ENCODE measurements at places on chromosomes 13 and 19.

- DNase-seq: no peak
Observed at GRCh38 chr19:55441319-55441691, 1.8 kb downstream of the SHISA7 start.

- DNase-seq: no peak
Observed at GRCh38 chr13:19767966-19768365, 14.8 kb downstream of the PSPC1 start.

GRCh38 chr13:31421756-31422155 is 222.0 kb downstream of the B3GLCT start:
- no peak for DNase-seq

- peak; percentile 40 for DNase-seq
Observed at GRCh38 chr13:94712812-94713560, 641 bp upstream of the SOX21 start.

DNA sequence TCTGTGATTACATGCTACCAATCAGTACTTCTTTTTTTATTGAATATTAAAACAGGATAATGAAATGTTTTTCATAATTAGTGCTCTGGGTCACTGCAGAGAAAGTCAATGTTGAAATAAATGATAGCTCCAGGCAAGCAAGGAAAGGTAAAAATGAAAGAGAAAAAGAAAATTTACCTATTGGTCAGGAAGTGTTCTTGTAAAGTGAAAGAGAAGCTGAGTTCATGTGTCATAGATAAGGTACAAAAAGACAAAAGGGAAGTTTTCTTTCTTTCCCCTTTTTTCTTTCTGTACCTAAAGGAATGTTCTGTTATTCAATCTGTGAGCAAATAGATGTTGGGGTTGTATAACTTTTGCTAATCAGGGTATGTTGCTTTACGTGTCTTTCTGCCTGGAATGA is 197.0 kb downstream of the PCDH9 start:
- DNase-seq: no peak

DNA sequence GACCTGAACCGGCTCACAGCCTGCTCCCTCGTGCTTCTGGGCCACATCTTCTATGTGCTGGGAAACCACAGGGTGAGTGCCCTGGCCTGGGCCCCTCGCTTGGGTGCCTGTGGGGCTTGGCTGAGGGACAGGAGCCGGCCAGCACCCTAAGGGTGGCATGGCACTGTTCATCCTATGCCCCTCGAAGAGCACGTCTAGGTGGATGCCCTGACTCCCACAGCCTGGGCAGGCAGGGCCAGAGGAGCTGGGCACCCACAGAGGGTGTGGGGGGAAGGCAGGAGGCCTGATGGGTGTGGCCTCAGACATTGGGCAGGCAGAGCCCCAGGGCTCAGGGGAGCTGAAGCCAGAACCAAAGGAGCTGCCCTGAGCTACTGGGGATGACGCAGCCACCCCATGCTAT is 28.7 kb downstream of the MAU2 start:
- no peak for DNase-seq

DNA sequence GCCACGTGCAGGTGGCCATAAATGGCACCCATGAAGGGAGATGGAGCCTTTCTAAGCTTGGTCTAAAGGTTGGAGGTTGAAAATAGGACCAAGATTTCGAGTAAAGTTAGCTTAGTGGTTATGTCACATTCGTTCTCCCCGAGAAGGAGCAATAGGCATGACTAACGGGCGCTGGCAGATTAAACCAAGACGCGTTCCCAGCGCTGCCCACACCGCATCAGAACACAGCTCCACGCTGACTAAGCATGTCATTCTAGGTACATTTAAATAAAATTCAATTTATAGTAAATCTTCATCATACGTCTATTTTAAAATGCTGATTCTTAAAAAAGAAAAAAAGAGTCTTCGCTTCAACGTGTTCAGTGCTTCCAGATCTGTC is 95.0 kb upstream of the IRS2 start:
- no peak for DNase-seq

DNA sequence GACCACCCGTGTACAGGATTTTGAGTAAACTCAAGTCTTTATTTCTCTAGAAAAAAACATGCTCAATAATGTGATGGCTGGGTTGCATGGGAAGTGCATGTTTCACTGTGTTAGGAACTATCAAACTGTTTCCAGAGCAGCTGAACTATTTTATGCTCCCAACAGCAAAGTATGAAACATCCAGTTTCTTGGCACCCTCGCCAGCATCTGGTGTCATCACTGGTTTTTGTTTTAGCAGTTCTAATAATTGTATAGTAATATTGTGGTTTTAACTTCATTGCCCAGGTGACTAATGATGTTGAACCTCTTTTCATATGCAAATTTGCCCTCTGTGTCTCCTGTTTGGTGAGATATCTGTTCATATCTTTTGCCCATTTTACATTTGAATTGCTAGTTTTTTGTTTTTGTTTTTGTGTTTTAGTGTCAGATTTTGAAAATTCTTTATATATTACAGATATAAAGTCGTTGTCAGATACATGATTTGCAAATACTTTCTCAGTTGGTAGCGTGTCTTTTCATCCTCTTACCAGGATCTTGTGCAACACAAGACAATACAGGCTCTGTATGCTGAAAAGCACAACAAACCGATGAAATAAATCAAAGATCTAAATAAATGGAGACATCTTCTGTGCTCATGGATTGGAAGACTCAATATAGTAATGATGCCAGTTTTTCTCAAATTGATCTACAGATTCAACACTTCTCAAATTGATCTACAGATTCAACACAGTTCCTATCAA is 87.8 kb downstream of the IPO5 start:
- no peak for DNase-seq

DNA sequence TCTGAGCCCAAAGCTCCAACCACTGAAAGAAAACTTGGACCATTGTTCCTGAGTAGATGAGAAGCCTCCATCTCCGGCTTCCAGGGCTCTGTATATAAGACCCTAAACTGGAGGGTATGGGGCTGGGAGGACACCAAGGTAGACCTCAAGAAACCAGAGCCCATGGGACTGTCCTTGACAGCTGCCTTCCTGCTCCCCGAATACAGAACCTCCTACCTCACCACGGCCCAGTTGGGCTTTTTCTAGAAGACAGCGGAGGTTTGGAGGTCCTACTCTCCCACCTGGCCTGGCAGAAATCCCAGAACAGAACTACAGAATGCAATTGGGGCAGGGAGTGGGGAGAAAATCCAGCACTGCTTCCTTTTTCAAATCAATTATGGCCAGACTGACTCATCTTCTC is 177.3 kb upstream of the ZNF507 start:
- no peak for DNase-seq

- DNase-seq: no peak
Observed at GRCh38 chr19:41930926-41931592, 2.8 kb upstream of the ERFL start.

DNA sequence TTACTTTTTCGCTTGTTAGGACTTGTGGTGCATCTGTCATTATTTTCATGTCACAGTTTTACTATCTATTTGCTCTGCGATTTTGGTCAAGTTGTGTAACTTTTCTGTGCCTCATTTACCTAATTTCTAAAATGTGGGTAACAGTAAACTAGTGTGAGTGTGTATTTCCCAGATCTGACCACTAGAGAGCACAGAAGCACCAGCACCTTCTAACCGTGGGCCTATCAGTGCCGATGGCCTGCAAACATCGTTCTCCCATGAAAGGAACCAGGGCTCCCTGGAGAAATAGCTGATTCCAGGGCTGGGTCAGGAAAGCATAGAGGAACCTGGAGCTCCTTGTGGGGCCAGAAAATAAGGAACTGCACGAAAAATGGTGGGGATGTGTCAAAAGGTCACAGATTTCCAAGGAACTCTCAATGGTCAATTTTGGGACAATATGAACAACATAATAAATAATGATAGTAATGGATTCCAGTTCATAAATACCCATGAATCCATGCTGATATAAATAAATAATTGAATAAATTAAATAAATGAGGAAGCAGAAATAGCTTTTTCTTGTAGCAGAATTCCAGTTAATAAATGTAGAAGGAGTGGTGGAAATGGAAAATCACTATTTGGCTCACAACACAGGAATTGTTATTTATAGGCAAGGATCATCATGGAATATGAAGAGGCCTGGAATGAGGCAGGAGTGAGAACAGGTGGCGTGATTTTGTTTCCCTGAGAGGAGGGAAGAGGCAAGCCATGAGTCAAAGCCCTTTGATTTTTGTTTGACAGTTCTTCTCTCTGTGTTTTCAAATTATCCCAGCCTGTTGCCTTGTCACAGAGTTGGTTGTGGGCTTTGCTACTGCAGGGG is 31.1 kb downstream of the CEACAM8 start:
- DNase-seq: peak; percentile 42

- no peak for DNase-seq
Observed at GRCh38 chr19:52741951-52742485, 7.2 kb upstream of the ZNF611 start.

DNA sequence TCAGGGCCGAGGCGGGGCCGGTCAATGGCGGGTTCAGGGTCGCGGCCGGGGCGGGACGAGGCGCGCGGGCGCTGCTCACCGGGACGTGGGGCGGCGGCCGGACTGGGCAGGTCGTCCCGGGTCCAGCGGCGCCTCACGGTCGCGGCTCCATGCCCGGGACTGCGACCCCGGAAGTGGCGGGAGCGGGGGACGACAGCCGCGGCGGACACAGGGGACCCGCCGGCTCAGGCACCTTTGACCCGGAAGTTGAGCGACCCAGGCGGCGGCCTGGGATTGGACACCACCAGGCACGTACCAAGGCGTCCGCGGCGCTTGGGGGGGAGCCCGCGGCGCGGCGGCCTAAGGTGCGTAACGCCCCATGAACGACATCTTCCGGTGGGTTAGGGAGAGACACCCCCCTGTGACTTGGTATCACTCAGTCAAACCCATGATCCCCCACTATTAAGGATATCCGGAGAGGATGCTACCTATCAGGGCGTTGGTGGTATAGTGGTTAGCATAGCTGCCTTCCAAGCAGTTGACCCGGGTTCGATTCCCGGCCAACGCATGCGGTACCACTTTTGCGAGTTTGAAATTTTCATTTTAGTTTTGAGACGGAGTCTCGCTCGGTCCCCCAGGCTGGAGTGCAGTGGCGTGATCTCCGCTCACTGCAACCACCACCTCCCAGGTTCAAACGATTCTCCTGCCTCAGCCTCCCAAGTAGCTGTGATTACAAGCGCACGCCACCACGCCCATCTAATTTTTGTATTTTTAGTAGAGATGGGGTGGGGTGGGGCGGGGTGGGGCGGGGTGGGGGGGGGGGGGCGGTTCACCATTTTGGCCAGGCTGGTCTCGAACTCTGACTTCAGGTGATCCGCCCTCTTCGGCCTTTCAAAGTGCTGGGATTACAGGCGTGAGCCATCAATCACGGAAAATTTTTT is at the start of gene DPP9:
TSS of gene DPP9 (minus strand) at position 248 of the 920 bp plus-strand sequence. CDS start 3,936 bp downstream, outside the sequence.
- DNase-seq: peak; percentile 98

DNA sequence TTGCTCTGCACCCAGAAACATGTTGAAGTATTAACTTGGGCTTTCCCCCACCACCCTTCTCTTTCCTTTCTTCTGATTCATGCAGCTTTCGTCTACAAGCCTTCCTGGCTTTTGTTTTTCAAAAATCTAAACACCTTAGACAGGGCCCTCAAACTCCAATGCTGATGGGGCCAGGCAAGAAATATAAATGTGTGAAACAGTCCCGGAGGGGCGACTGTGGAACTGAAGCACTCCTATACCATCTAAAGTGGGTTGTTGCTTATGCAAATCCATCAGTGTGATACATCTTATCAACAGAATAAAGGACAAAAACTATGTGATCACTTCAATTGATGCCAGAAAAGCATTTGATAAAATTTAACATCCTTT is 6.1 kb downstream of the FCGBP start:
- no peak for DNase-seq

DNA sequence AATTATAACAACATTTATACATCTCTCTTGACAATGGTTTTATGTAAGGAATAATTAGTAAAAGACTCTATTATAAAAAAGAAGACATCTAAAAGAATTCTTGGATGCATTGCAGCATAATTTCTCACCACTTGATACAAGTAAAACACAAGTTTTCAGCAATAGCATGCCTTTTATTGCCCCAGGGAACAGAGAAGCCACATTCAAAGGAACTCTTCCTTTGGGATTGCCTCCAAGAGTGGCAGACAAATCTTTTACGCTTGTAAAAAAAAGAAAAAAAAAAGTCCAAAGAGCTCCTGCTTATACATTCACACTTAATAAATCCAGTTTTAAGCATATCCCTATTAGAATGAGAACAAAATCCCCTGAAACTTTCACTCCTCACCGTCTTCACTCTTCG is 2357.8 kb upstream of the PCDH20 start:
- peak; percentile 10 for DNase-seq

- DNase-seq: no peak
Observed at GRCh38 chr19:17753976-17754375, 2.7 kb downstream of the FCHO1 start.

All from EL (cell line).